ENCODE measurements at places on chromosomes 1 and 21. TPM values are rescaled to one million over a fixed set of nuclear protein-coding genes. Genes with fewer than 3 reads are reported as not detected.

DNA sequence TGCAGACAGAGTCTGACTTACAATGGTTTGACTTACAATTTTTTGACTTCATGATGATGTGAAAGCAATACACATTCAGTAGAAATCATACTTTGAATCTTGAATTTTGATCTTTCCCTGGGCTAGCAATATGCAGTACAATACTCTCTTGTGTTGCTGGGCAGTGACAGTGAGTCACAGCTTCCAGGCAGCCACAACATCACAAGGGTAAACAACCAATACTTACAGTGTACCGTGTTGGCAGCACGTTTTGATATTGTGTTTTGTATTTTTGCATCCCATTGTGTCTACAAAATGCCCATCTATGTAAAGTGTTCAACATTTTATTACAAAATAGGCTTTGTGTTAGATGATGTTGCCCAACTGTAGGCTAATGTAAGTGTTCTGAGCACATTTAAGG is 150.9 kb downstream of the NTMT2 start:
- DNase-seq: no peak

DNA sequence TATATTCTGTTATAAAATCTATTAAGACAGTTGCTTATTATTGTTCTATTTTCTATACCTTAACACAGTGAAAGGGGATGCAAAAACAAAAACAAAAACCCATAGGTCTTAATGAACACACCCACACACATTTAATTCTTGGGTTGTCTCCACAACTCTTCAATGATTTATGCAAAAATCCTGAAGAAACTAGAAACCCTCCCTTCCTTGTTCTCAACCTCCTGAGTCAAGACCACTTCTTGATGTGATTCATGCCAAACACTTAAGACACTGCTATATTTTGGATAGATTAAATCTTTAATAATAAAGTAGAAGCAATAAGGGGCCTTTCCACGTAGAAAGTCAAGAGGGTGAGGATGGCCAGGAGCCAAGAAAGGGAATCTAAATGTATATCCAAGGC is 23.4 kb downstream of the SCAF4 start:
- no peak for DNase-seq

DNA sequence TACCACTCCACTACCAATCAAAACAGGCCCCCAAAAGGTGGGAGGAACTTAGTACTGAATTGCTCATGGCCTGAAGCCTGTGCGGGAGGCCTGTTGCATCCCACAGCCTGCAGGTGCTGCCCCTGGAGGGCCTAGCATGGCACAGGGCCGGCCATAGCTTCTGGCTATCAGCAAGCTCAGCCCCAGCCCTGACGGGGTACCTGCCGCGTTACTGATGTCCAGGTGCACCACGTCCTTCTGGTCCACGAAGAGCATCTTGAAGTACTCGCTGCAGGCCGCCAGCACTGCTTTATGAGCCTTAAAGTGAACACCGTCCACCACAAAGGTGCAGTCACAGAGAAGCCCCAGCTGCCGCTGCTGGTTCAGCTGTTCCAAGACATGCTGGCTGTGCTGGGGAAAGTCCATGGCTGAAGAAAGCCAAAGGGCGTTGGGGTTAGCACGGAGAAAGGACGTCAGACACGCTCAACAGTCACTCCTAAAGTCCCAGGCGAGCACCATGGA is 27.8 kb downstream of the ZBTB17 start:
- DNase-seq: peak; percentile 65

DNA sequence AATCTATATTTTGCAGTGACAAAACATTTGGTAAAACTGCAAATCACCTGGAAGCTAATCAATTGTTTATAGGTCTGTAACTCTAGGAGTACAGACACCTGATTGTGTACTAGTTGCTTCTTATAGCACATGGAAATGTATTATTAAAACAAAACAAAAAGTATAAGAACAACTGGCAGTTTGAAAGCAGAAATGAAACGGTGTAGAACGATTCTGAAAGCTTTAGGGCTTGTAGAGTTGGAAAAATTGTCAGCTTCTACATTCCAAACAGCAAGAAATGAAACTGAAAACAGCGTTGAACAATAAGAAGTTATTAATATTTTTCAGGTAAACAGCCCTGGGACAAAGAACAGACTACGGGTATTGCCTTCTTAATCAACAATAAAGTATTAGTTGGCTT is 273.3 kb downstream of the OLFM3 start:
- no peak for DNase-seq

DNA sequence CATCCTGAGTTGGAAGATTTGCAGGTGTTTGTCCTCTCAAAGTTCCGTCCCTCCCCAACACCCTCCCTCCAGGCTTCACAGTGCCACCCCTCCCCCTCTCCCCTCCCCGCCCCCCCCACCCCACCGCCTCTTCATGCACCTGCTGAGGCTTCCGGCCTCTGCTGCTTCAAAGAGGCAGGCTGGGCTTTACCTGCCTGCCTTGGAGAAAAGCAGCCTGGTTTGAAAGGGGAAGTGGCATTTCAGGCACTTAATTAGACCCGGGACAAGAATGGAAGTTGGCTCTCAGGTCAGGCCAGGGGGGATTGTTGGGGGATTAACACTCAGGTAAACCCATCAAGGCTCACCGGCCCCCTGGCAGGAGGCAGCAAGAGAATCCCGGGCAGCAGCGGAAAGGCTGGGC is 21.1 kb downstream of the PAX7 start:
- DNase-seq: no peak

- no peak for DNase-seq
These were observed 4.3 kb upstream of the DPYD start for GRCh38 chr1:97925151-97925550.

DNA sequence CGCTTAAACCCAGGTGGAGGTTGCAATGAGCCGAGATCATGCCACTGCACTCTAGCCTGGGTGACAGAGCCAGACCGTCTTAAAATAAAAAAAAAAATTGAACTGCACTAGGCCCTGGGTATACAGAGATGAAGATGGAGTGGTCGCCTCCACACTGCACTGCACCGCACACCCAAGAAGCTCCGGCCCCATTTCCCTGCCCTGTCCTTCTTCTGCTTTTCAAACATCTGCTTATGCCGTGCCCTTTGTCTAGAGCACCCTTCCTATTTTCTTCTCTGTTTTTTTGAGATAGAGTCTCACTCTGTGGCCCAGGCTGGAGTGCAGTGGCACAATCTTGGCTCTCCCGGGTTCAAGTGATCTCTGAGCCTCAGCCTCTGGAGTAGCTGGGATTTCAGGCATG is 17.4 kb downstream of the IQGAP3 start:
- no peak for DNase-seq

DNA sequence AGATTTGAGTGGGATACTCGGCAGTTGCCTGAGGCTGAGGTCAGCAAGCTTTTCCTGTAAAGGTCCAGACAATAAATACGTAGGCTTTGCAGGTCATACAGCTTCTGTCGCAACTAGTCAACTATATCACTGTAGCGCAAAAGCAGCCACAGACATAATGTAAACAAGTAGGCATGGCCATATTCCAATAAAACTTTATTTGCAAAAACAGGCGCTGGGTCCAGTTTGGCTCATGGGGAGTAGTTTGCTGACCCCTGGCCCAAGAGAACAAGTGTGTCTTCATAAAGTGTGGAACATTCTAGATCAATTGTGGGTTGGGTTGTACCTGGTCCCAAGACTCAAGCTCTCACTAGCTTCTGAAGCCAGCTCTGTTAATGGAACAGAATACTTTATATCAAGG is 78.8 kb downstream of the MIS18A start:
- no peak for DNase-seq

DNA sequence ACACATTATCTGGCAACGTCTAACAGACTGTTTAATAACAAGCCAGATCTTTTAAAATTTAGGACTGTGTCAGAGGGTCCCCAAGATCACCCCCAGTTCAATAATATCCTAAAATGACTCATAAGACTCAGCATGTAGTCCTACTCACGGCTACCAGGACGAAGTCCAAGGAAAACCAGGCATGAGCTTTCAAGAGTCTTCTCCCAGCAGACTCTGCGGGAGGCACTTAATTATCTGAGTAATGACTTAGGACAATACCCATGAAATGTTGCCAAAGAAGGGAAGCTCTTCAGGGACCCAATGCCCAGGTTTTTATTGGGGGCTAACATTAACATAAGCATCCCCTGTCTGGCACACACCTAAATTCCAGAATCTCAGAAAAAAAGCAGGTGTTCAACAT is 7.0 kb downstream of the HFM1 start:
- no peak for DNase-seq

DNA sequence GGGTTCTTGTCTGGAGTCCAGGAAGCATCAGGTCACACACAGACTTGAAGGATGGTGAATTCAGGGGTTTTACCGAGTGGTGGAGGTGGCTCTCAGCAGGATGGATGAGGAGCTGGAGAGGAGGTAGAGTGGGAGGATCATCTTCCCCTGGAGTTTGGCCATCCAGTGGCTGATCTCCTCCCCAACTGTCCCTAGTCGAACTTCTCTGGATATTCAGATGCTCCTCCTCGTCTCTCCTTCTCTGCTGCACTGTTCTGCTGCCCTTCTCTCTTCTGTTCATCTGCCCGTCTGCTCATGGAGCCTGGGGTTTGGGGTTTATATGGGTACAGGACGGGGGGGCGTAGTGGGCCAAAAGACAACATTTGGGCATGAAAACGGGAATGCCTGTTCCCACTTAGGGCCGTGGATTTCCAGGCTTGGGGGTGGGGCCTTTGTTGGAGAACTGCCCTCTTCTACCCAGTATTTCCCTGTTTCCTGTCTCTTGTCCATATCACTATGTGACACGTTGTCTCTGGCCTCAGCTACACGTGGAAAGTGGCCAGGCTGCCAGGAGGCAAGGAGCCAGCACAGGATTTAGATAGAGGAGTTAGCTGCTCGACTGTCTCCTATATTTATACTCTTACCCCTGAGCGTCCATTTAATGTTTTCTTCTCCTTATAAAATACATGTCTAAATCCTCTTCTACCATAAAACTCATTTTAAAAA is 76.7 kb downstream of the SIPA1L2 start:
- no peak for DNase-seq

GRCh38 chr1:88216441-88216840 is 467.6 kb upstream of the PKN2 start:
- DNase-seq: no peak

- no peak for DNase-seq
These were observed 285.6 kb downstream of the CACNA1E start for GRCh38 chr1:181768930-181769280.

GRCh38 chr1:27285274-27285660 is 36.7 kb upstream of the TMEM222 start:
- no peak for DNase-seq

GRCh38 chr1:223725578-223725977 is 13.2 kb downstream of the CAPN2 start:
- DNase-seq: no peak

DNA sequence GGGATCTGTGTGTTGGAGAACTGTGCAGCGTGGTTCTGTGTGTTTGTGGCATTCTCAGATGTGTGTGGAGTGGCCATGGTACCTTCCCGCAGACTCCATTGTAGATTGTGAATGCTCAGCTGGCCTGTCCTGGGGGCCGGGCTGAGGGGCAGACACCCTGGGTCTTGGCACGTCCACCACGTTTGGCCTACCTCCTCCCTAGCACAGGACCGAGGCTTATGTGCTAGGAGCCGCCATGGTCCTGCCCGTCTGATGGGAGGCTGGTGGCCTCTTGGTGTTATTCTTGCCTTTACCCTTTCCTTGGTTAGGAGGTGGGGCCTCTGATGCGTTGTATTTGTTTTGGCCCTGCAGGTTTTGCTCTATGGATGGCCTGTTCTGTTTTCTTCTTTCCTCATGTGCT is 25.1 kb downstream of the SNAP47 start:
- DNase-seq: no peak

GRCh38 chr1:115219927-115220326 is 118.1 kb downstream of the NGF start:
- no peak for DNase-seq

DNA sequence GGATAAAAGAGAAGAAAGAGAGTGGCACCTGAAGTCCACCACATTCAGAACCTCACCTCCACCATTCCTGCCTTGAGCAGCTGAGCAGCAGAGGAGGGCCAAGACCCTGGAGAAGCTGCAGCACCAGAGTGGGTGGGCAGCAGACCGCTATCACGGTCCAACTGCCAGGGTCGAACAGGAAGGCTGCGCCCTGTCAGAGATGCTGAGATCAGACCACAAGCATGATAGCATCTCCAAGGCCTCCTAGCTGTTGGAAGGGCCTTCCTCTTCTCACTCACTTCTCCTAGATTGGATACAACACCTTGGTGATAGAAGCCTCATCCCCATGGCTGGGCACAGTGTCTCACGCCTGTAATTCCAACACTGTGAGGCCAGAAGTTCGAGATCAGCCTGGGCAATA is 12.1 kb upstream of the SLC45A3 start:
- no peak for DNase-seq

Gene HSD3B2
- not detected for total RNA-seq

Gene CFAP410
- 11.7 TPM for total RNA-seq
